ENCODE measurements at places on chromosomes 6 and 20.

- DNase-seq = no peak
These were observed 5.9 kb upstream of the SERINC3 start for GRCh38 chr20:44527716-44528199.

- DNase-seq = no peak
These were observed 672.7 kb downstream of the CD109 start for GRCh38 chr6:74368746-74369145.

DNA sequence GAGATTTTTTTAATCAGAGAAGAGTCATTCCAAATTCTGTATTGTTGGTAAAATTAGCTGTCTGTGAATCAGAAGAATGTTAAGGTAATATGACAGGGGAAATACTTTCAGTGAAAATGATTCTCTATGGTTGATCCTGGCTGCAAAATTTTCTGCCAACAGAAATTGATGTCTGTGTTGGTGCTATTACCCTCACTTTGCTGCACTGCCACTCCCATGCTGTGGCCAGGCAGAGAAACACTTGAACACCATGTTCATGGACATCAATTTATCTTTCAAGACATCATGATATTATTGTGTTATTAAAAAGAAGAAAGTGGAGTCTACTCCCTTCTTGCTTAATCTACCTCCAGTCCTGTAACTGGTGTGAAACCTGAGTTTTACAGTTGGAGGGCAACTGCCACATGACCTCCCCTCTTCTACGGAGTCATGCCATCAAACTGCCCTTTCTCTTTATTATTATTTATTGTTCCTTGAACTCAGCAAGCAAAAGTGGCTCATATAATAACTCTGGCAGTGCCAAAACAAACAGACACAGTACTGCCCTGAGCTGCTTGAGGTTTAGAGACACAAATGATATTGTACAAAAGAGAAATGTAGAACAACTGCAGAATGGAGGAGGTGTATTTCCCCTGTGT lies 288.0 kb upstream of the JAG1 start:
- no peak for DNase-seq

- DNase-seq = no peak
These were observed 120.5 kb downstream of the BMP2 start for GRCh38 chr20:6887966-6888365.

- DNase-seq = no peak
These were observed 50.9 kb upstream of the DUSP22 start for GRCh38 chr6:241336-241865.

GRCh38 chr20:31637660-31638059 lies at the start of gene COX4I2:
COX4I2 (plus strand) TSS chr20:31637912; CDS start chr20:31639018, 1,106 bp downstream.
- DNase-seq = no peak

- no peak for DNase-seq
These were observed 38.4 kb downstream of the INSM1 start for GRCh38 chr20:20406306-20406705.

DNA sequence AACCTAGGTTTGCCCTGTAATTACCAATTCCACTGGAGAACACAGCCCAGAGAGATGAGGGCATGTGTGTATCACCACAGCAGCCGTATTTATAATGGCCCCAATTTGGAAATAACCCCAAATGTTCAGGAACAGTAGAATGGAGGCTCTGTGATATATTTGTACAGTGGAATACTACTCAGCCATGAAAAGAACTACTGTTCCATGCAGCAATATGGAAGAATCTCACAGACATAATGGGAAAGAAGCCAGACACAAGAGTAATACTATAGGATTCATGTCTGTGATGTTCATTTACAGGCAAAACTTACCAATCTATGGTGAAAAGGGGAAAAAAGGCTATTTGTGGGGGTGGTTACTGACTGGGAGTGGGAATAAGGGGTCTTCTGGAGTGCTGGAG lies 83.7 kb upstream of the TRAF3IP2 start:
- no peak for DNase-seq

- DNase-seq = no peak
These were observed 313.9 kb downstream of the THBS2 start for GRCh38 chr6:168939796-168940195.

DNA sequence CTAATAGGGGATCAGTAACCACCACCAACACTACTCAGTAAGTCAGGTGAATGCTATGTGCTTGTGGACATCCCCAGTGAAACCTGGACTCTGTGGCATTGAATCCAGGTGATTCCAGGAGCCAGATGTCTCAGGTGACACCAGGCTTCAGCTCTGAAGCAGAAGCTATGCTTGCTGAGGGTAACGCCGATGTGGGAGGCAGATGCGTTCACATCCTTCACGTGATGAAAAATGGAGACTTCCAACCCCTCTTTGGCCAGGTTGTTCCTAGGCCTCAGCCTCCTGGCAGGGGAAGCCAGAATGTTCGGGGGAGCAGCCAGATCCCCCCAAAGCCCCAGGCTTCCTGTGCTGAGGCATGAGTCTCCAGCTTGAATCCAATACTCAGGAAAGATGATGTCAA lies 209.8 kb upstream of the PDE10A start:
- no peak for DNase-seq

DNA sequence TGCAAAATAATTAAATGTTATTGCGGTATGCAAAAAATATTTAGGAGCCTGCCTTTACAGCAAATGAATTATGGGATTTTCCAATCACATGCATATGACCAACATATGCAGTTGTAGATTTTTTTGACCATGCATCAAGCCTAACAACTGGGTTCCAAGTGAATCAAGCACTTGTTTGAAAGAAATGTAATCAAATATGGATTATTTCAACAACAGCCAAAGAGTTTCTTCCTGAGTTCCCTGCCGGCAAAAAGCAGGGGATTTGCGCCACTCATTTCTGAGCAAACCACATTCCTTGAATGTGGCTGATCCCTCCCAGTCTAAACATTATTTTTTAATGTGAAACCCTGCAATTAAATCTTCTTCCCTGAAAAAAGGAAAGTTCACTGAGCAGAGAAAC lies 100.1 kb upstream of the ADTRP start:
- no peak for DNase-seq
